ENCODE measurements at places on chromosomes 12 and 14. TPM values are rescaled to one million over a fixed set of nuclear protein-coding genes. Genes with fewer than 3 reads are reported as not detected.

DNA sequence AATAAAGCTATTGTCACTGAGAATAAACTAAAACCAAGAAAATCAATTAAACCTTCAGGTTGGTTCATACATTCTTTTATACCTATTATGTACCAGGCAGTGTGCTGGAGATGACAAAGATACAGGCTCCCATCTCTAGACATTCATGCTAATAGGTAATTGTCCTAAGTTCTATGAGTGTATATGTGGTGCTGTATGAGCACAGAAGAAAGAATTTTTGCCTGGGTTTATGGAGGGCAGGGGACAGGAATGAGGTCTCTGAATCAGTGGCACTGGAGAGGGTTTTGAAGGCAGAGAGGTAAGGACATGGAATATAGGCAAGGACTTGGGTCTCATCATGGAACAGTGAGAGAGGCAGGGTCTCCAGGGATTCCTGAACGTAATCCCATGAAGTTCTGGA, 38.7 kb downstream of the MAP1LC3B2 start:
- DNase-seq = no peak

GRCh38 chr12:2214411-2214810, 161.6 kb downstream of the CACNA1C start:
- DNase-seq = no peak

DNA sequence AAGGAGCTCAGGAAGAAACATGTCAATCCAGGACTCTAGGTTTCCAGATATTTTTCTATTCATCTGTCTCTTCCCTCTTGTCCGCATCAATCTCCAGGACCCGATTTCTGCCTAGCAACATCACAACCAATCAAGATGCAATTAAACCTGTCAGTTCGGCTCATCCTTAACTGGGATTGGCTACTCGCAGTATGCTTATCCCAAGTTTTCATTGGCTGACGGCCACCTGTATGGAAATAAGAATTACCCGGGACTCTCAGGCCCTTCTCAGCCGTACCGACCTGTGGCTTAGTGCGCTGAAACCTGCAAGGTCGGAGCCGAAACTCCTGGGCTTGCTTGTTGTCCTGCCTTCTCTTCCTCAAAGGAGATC, 20.4 kb upstream of the ATP5MC2 start:
- DNase-seq = peak; percentile 56

- no peak for DNase-seq
Observed at GRCh38 chr12:94421868-94422740, 37.6 kb downstream of the CEP83 start.

DNA sequence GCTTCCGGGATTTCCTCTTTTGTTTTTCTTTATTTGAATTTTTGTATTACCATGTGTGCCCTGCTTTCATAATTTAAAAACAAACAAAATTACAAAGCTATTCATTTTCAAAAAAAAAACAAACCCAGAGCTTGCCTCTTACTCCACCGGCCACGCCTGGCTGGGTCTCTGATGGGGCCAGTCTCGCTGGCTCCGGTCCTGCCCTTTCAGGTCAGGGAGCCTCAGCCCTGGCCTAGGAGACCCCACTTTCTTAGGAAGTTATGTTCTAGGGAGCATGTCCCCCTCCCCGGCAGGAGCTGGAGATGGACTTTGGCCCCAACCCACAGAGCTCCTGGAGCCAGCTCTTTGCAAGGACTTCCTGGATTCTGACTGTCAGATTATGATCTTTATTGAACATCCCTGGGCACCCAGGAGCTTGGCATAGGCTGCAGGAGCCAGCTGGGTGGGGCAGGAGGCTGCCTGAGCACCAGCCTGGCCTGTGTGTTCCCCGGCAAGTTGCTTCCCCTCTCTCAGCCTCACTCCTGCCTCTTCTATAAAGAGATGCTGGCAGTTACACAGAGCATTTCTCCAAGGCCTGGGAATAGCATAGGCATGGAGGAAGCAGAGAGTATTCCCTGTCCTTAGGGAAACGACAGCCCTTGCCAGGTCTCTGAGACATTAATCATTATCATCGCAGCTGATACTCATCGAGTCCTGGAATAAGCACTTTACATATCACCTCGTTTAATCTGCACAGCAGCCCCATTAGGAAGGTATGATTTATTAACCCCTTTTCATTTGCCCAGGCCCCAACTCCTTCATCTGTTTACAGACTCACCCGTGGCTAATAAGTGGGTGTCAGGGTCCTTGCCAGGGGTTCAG, 3.5 kb downstream of the DEGS2 start:
- no peak for DNase-seq

DNA sequence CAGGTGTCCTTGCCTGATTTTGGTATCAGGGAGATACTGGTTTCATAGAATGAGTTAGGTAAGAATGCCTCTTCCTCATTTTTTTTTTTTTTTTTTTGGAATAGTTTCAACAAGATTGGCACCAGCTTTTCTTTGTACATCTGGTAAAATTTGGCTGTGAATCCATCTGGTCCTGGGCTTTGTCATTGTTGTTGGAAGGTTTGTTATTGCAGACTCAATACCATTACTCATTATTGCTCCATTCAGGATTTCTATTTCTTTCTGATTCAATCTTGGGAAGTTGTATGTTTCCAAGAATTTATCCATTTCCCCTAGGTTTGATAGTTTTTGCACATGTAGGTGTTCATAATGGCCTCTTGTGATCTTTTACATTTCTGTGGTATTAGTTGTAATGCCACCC, 126.0 kb upstream of the KITLG start:
- no peak for DNase-seq

GRCh38 chr14:87940894-87941293, 52.1 kb downstream of the GALC start:
- no peak for DNase-seq

- no peak for DNase-seq
Observed at GRCh38 chr12:79420146-79420618, 270.6 kb downstream of the PAWR start.

- DNase-seq = no peak
Observed at GRCh38 chr12:68028647-68029046, 39.4 kb downstream of the IFNG-AS1 start.

DNA sequence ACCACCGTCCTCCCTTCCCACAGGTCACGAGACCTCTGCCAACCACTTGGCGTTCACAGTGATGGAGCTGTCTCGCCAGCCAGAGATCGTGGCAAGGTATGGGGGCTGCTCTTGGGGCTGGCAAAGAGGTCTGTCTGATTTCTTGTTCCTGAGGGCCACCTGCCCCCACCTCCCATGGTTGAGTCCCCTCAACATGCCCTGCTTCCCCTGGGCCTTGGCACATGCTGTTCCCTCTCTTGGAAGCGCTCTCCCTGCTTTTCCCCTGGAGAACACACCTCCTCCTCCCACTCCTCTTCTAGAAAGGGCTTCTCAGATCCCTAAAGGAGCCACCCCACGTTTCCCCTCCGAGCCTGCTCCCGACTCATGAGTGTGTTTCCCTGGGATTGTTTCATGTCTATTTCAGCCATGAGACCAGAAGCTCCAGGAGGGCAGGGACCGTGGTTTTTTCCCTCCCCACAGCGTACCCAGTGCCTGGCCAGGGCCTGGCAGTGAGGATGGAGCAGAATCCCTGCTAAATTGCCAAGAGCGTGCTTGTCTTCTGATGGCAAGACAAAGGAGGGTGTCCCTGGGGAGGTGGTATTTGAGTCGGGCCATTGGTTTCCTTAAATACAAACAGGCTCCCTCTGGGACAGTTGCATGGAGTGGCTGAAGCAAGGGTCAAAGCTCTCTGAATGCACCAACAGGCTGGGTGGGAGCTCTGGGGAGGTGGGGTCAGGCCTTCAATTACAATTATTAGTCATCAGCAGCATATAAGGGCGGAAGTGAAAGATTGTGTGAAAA, 34.1 kb downstream of the CYP46A1 start:
- DNase-seq = no peak

DNA sequence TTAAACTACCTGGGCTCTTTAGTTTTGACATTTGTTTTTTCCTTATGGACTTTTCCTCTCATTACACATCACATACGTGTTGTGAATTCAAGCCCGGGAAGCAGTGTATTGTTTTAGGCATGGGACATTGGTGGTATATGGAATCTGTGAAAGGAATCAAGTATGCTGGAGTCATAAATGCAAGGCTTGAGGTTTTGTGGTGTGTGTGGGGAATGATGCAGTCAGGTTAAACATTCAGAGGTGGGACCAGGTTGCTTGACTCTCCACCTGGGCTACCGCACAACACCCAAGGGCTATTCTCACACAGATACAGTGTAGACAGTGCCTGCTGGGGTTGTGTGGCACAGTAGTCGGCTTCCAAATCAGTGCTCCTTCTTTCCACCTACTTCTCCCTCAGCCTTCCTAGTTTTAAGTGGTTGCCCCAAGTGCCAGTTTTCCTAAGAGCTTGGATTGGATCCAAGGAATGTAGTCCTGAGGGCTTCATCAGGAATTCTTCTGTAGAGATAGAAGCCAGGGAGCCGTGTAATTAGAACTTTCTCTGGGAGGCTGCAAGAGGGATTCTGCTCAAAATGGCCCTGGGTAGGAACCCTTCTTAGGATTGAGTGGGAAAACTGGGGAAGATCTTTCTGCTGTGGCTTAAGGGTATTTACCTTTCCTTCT, 243.7 kb downstream of the C12orf75 start:
- no peak for DNase-seq

The FZD10 gene
- 0.16 TPM for total RNA-seq

The STAB2 gene
- total RNA-seq = not detected
